ENCODE measurements at places on chromosomes 2 and 18.
A peak's percentile ranks its signal among the peaks of the same experiment; 100 is the strongest.

DNA sequence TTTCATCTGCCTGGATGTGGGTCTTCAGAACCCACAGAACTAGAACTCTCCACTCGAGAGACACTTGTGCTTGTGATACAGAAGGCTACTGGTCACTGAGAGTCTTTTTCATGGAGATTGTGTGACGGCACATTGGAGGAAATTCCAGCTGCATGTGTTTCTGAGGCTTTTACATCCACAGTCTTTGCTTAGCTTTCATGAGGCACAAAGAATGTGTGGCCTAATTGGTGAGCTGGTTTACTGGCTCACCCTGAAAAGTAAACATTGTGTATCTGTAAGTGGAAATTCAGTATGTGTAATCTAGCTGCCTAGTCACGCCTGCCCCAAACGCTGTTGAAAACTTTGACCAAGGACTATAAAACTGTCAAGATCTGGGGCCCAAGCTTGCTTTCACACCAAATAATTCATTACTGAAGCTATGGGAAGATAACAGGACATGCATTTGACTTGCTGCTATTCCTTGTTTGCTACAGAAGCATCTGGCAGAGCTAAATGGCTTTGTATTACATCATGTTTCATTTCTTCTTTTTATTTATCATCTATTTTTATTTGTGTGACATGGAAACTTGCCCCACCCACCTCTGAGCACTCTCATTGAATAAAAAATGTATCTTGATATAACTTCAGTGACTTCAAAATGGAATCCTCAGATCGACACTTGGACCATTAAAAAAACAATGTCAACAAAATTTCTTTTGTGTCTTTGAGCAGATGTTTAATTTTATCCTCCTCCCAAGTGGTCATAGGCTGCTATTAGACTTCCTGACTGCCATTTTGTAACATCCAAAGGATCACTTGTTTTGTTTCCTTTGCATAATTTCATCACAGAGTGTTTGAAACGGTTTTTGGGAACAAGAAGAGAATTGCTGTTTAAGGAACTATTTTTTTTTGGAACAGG, 80.2 kb downstream of the EFEMP1 start:
- DNase-seq: no peak

GRCh38 chr2:179233626-179234430, 30.8 kb downstream of the SESTD1 start:
- no peak for DNase-seq

DNA sequence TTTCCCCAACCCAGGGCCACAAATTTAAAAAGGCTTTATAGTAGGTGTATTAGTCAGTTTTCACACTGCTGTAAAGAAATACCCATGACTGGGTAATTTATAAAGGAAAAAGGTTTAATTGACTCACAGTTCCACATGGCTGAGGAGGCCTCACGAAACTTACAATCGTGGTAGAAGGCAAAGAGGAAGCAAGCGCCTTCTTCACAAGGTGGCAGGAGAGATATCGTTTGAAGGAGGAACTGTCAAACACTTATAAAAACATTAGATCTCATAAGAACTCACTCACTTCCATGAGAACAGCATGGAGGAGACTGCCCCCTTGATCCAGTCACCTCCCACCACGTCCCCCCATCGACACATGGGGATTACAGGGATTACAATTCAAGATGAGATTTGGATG, 70.4 kb downstream of the FECH start:
- no peak for DNase-seq

DNA sequence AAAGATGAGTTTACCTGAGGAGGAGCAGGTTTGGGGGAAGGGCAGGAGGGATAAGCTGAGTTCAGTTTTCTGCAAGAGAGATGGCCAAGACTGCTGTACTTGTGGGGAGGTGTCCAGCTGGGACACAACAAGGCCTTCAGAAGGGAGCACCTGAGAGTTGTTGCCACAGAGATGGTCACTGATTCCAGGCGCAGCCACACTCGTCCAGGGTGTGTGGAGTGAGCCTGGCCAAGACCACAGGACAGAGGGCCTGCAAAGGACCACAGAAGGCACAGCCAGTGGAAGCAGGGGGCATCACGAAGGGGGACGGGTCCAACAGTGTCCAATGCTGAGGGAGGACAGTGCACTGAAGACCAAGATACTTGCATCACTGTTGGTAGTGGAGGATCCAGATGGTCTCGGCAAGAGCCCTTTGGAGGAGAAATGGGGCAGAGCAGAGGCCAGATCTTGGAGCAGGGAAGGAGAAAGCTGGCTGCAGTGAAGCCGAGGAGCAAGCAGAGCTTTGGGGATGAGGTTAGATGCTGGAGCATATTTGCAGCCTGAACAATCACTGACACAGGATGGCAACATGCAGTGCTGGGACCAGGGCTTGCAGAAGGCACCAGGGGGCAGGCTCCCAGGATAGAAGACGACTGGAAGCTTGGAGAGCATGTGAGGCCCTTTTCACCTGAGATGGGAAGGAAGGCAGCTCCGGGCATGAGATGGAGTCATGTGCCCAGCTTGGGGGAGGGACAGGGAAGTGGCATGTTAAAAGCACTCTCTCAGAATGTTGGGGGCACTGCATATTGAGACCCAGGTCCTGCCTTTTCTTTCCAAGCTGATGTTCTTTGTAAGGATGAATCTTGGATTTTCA, 214.0 kb downstream of the CYP26B1 start:
- no peak for DNase-seq

DNA sequence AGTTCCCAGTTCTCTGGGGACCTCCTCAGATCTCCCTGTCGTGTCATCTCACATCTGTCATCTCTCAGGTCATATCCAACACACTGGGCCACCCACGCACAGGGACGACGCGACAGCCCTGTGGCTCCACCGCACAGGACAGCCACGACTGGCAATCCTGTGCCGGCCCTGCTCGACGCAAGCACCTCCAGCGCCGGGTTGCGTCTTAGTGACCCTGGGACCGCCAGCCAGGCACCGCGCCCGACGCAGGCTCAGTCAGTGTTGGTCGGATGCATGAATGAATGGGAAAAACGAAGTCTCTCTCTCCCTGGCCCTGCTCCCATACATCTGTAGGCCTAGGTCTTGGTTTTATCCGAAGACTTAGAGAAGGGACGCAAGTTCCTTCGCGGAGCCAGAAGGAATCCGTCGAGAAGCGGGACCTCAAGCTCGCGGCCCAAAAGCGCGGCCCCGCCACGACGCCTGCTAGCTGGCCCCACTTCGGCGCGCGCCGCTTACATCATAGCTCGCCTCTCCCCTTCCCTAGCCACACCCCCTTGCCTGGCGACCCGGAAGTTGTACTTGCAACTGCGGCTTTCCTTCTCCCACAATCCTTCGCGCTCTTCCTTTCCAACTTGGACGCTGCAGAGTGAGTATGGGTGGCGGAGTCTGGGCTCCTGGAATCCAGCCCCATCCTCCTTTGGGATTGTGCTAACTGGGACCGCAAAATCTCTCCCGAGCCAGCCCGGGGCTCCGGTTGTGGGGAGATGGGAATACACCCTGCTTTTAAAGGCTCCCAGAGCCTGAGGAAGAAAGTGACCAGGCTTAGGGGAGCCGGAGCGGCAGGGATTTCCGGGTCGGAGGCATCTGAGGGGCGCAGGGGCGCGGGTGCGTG, at the start of gene RPL31:
Gene RPL31 (plus strand): TSS at position 599 of the 871 bp plus-strand sequence. CDS start 413 bp downstream, outside the sequence.
- DNase-seq: peak; percentile 92

GRCh38 chr2:101815154-101815553, 117.6 kb downstream of the MAP4K4 start:
- DNase-seq: no peak

DNA sequence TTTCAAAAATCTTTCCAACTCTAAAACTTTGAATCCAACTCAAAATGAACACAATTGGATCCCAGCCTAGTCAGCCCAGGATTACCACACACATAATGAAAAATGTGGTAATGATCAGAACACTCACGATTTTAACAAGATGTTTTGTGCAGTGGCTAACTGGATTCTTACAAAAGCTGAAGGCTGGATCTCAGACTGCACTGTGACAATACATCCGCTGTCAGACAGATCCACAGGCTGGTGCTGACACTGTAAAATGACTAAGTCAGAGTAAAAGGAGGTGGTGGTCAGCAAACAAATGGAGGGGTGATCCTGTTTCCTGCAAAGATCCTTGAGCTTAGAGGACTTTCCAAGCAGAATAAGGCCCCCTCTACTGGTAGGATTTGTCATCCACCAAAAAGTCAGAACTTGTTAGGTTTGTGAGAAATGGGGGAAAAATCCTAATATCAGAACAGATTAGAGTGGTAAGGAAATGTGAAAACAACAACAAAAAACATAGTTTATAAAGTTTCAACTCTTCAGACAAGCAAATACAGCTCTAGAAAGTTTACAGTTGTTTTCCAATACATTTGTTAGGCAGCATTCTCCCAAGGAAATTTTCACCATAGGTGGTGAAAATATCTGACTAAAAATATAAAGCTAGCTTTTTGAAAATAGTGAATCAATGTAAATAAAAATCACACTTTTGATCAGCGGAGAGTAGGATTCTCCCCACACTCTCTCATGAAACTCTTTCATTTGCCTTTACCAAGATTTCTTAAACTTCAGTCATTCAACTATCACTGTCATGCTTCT, 211.9 kb downstream of the AGPS start:
- no peak for DNase-seq

DNA sequence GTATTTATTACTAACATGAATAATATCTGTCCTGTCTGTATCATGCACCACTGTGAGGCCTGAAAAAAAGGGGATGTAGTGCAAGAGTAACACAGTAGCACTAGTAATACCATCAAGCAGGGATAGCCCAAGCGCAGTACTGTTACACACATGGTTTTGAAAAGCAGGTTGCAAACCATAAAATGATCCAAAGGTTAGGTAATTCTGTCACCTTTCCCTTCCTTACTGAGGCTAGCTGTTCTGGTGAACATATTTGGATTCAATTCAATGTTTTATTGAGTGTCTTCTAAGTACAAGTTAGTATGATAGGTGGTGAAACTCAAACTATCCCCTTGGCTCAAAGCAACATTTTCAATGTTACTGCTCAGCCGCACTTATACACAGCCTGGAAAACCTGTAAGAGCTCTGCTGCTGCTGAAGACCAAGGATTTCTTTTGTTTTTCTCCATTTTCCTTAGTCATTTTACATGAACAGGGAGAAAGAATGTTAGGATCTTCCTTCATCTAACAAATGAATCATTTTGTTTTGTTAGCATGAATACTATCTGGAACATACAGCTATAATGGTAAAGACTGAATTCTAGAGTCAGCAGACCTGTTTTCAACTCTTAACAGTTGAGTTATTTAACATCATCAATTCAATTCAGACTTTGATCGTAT, 102.5 kb upstream of the ITPRID2 start:
- no peak for DNase-seq

GRCh38 chr2:238938401-238939055, 90.6 kb downstream of the TWIST2 start:
- no peak for DNase-seq

DNA sequence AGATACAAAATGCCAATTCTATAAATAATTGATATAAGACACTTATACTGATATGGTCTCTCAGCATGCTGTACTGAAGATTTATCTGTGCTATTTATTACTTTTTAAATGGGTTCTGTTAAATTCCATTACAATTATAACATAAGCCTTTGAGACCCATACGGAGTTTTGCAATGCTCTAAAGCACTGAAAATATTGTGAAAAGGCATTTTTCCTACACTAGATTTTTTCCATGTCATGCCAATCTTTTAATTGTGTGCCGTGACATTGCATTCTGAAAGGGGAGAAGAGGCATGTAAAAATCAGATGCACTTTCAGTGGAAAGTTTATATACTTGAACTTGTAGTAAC, 46.5 kb downstream of the EFEMP1 start:
- DNase-seq: no peak

DNA sequence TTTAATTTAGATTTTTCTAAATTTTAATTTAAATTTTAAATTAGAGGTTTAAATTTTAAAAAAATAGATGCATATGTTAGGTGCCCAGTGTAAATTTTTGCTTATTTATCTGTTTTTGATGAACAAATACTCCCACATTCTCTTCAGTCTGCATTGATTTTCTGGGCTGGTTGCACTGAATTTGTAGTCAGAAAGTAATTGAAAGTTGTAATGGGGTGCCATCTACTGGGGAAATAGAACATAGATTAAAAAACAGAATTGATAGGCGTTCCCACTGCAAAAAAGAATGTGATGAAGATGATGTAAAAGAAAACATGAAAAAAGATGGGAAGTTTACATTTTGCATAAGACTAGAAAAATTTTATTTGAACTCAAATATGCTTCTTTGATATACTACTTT, 51.7 kb upstream of the CCDC85A start:
- DNase-seq: no peak

DNA sequence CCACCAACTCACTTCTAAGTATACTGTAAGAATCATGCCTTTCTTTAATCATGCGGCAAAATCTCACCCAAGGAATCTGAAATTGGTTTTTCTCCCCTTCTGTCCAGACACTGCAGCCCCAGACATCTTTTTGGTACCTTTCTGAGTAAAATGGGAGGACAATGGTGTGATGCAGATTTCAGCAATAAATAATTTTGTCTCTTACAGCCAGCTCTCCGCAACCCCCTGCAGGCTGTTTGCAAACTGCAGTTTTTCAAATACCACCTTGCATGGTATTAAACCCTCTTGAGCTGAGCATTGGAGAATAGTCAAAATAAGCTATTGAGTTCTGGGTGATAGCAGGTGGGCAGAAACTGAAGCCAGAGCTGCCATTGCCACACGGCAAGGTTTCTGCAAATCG, 32.2 kb downstream of the GPR39 start:
- DNase-seq: no peak

DNA sequence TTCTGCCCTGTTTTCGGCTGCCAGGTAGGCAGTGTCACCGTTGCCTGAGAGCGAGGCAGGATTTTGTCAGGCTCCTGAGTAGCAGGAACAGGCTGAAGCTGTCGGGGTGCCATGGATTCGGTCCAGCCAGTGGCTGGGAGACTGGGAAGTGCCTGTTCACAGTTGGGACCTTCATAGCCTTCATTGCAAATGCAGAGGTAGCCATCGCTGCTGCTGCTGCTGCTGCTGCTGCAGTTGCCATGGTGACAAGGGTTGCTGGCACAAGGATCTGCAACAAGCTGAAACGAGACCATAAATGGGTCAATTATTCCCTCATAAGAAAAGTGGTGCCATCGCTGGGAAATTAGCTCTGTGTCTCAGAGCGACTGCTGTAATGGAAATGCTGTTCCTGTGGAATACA, 122.7 kb downstream of the DNER start:
- DNase-seq: no peak

DNA sequence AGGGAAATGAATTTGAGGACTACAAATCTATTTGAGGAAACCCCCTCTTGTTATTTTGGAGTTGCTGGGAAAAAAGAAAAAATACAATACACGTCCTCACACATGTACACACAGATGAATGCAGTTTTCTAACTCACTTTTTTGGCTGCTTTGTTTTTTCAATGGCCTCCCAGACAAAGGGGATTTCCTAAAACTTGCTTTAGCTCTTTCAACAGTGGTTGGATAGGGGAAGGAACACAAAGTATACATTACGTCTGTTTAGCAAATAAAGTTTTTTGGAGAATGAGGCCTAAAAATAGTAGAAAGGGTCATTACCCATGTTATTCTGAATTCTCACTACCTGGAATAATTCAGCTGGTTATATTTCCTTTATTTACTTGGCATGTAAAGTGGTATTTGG, 125.3 kb upstream of the ITGB6 start:
- no peak for DNase-seq
